ENCODE measurements at places on chromosomes 5 and 9.

DNA sequence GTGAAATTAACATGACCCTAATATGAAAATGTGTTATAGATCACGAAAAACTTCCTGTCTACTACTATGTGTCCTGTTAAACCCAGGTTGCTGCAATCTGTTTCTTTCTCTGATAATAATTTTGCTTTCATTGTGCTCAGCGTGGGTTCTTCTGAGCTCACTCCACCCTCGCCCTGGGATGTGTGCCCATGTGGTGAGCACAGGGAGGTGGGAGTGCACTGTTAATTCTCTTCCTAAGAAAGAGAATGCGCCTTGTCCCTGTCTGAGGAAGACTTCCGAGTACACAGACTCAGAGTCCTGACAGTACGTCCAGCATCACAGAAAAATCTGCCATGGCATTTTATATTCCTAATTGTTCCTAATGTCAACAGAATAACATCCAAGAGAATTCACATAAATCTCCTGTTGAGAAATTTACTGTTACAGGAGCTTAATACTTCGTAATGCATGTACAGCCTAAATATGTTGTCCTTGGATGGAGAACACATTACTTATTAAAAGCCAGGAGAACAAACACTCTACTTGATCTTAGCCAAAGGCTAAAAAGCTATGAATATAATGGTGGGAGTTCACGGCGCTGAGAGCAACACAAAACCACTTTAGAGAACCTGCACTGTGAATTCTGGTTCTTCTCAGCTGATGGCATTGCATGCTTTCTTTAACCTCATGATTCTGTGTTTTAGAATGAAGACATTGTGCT, 102.6 kb downstream of the PDE4D start:
- DNase-seq: no peak

- DNase-seq: no peak
Observed at GRCh38 chr5:67639313-67639712, 442.7 kb upstream of the CD180 start.

DNA sequence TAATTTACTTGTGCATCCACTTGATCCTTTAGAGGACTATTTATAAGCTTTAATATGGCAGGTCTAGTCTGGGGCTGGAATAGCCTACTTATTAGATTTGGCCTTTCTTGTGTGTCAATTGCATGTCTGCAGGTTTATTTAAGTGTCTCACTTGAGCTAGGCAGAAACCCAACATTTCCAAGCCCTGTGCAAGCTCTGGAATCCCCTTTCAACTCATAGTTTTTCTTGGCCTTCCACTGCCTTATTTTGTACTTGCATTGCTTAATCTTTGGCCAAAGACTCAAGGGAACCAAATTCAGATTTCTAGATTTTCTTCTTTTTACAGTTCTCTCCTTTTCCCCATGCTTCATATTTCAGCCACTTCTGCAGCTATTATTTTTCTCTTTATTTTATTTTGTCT, 102.4 kb upstream of the RFX3 start:
- no peak for DNase-seq

DNA sequence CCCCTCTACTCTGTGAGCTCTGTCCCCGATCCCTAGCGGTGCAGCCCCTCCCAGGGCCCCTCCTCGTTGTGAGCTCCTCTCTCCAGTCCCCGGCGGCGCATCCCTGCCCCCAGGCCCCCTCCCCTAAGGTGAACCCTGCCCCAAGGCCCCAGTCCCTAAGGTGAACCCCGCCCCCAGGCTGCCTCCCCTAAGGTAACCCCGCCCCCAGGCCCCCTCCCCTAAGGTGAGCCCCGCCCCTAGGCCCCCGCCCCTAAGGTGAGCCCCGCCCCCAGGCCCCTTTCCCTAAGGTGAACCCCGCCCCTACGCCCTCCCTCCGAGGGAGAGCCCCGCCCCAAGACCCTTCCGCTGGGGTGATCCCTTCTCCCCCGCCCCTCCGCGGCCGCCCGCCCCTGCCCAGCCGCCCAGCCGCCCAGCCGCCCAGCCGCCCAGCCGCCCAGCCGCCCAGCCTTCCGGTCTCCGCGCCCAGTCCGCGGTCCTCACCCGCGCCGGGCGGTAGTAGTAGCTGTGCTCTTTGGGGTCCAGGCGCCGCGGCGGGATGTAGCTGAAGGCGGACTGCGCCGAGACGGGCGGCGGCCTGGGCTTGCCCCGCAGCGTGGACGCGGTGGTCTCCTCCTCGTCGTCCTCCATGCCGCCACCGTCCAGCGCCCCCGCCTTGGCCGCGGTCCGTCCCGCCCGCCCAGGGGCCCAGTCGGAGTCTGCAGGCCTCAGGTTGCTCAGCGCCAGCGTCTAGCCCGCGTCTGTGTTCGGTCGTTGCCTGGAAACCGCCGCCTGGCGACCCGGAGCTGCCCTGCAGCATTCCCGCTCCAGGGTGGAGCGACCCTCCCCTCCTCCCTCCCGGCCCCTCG, at the start of gene CFAP90:
TSS of gene CFAP90 (minus strand) at position 739 of the 845 bp plus-strand sequence. CDS start at position 627, 112 bp downstream.
- no peak for DNase-seq

GRCh38 chr5:133460172-133460758, 152.1 kb downstream of the FSTL4 start:
- peak; percentile 43 for DNase-seq

GRCh38 chr5:148748702-148749392, 77.6 kb upstream of the ADRB2 start:
- DNase-seq: no peak

GRCh38 chr9:19618816-19619215, 170.0 kb downstream of the SLC24A2 start:
- DNase-seq: no peak

- DNase-seq: no peak
Observed at GRCh38 chr9:88949425-88949824, 41.8 kb upstream of the S1PR3 start.

DNA sequence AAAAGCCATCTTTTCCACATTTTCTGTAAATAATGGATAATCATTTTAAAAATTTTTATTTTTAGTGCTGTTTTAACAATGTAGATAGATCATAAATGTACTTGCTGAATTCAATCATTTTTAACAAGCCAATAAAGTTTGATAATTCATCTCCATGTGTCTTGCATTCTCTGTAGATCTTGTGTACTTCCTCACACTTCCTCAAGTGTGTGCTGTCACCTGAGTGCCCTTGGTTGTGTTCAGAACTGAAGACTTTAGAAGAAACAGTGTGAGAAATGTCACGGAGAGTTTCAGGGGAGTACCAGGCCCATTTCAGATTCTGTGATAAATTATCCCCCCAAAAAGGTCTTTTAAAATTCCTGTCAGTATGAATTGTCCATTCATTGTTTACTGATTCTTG, 146.0 kb downstream of the NTRK2 start:
- no peak for DNase-seq

GRCh38 chr9:22097707-22098106, 88.6 kb upstream of the CDKN2B start:
- no peak for DNase-seq

DNA sequence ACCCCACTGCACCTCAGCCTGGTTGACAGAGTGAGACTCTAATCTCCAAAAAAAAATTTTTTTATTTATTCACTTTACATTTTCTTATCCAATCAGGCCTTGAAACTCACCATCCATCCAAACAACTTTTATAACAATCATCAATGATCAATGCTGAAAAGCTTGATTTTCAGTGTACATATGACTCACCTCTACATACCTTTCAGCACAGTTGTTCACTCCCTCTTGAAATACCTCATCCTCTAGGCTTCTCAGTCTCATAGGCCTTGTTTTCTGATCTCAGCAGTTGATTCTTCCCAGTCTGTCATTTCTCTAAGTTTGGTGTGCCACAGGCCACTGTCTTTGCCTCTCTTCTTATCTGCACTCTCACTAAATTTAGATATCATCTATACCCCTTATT, 36.2 kb downstream of the GRIN3A start:
- DNase-seq: no peak

GRCh38 chr5:161803-162110, 29.5 kb upstream of the LRRC14B start:
- no peak for DNase-seq

DNA sequence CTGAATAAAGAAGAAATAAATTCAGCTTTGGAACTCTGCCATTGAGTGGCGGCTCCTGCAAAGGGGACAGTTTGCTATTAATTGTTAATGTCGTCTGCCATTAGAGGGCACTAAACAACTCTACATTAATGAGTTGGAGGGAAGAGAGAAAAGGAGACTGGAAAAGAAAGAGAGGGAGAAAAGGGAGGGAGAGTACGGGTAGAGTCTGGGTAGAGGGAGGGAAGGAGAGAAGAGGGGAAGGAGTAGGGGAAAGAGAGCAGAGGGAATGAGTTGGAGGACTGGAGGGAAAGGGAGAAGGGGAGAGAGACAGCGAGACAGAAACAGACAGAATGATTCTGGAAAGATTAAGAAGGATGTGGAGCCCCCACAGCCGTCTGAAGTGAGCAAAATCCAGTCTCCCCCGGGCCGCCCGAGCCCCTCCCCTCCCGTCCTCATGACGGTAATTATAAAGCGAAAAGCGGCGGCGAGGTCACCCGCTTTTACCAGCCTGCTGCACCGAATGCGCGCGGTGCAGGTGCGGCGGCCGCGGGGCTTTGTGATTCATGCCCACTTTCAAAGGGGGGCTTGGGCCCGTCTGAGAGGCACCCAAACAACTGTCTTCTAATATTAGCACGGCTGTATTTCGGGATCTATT, 1.9 kb upstream of the FST start:
- DNase-seq: peak; percentile 35

GRCh38 chr5:178376921-178377582, 144.4 kb upstream of the PHYKPL start:
- DNase-seq: no peak

GRCh38 chr5:82185851-82186250, 92.3 kb downstream of the RPS23 start:
- no peak for DNase-seq

GRCh38 chr5:14665949-14666348, 1.4 kb downstream of the OTULIN start:
- peak; percentile 59 for DNase-seq

DNA sequence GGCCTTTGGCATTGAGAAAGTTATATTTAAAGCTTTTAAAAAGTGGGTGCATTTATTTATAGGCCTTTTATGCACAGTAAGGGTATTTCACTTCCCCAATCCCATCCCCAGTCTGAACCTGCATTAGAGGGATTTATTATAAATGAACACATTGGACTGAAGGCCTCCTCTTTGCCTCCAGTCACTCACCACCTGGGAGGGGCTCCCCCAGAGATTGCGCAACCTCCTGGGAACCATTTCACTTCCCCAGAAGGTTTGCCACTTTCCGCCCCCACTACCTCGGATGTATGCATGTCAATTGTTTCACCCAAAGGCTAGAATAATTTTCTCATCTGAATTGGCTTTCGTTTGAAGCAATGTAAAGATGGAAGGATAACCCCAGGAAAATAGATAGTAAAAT, 29.8 kb upstream of the VCAN start:
- DNase-seq: no peak

GRCh38 chr5:127702926-127703561, at the start of gene CCDC192:
TSS of gene CCDC192 (plus strand) at chr5:127703391. CDS start at chr5:127703446, 55 bp downstream.
- DNase-seq: no peak

GRCh38 chr9:87386490-87387025, 111.1 kb upstream of the DAPK1 start:
- no peak for DNase-seq
